Mesothelial cell of epicardium (in vitro differentiated cells): ENCODE measurements at places on chromosomes 16 and 17. TPM values are rescaled to one million over a fixed set of nuclear protein-coding genes. Genes with fewer than 3 reads are reported as not detected.

CCL1 gene
- total RNA-seq: not detected in 3 replicates

DNA sequence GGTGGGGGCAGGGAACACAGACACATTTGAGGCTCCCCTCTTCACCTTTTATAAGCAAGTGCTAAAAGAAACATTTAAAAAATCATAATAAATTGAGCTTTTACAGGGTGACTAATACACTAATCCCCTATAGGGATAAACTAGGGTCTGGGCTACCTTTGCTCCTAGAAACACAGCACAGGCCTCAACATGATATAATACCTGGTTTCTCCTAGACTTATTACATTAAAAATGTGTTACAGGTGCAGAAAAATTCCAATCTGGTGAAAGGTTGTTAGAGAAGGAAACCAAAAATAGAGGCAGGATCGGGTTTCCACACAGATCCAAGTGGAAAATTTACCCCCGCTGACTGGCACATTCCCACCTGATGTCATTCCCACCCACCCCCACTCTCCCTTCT lies 124.7 kb upstream of the NOG start:
- no peak overlapping the region for H3K4me3 ChIP-seq
- no peak overlapping the region for H3K27ac ChIP-seq
- H3K4me1 ChIP-seq: peaks cover 2% of the 10 kb centered on the region
- no peak for DNase-seq

DNA sequence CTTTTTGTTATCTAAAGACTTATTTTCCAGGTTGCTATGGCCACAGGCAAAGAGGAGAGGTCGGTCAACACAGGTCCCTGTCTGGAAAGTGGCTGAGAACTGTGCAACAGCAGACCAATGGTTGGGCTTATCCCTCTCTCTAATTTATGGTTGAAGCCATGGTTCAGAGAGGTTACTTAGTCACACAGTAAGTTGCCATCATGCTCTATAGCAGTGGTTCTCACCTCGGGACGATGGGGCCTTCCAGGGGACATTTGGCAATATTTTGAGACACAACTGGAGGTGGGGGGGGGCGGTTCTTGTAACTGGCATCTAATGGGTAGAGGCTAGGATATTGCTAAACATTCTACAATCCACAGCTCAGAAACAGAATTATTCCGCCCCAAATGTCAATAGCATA lies 842 bp upstream of the LDAF1 start:
- peaks cover 4% of the 10 kb centered on the region for H3K36me3 ChIP-seq
- no peak for DNase-seq
- no peak overlapping the region for H3K27ac ChIP-seq
- H3K4me1 ChIP-seq: peaks cover 20% of the 10 kb centered on the region

DNA sequence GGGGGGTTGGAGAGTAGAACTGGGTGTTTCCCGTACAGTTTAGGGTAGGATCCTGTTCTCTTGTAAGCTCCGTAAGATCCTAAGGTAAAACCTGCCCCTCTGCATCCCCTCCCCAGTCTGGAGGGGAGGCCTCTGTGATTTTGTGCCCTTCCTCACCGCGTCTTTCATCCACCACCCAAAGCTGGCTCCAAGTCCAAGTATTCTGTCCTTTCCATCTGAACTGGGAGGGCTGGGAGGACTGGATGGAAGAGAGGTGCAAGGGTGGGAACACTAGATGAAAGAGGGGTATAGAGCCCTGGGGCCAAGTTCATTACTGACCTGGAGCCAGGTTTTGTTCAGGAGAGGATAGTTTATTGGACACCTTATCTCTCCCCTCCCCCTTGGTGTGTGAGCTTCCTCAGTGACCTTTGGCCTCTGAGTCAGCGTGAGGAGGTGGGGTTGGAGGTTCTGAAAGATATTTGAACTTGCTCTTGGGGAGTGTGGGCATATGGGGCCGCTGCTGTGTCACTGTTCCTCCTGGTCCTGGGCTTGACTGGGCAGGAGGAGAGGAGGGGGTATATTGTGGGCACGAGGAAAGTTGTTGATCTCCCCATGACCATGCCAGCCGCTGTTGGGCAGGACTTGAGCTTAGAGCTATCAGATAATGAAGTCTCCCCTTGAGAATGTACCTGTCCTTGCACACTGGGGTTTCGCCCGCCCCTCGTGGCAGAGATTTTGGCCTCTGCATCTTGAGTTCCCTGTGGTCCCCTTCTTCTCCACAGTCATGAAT lies 1.6 kb downstream of the LASP1 start:
- H3K27ac ChIP-seq: peak overlapping the region; percentile 89
- H3K4me1 ChIP-seq: peaks cover 60% of the 10 kb centered on the region
- no peaks in the 10 kb centered on the region for H3K27me3 ChIP-seq
- no peaks in the 10 kb centered on the region for H3K36me3 ChIP-seq
- DNase-seq: no peak

PTGES3L gene
- total RNA-seq: 1.5 to 2.0 TPM (median 1.6 TPM) in 3 replicates

GRCh38 chr16:15779664-15780351 lies 77.0 kb downstream of the MYH11 start:
- H3K36me3 ChIP-seq: no peaks in the 10 kb centered on the region
- DNase-seq: no peak
- no peak overlapping the region for H3K27ac ChIP-seq

DNA sequence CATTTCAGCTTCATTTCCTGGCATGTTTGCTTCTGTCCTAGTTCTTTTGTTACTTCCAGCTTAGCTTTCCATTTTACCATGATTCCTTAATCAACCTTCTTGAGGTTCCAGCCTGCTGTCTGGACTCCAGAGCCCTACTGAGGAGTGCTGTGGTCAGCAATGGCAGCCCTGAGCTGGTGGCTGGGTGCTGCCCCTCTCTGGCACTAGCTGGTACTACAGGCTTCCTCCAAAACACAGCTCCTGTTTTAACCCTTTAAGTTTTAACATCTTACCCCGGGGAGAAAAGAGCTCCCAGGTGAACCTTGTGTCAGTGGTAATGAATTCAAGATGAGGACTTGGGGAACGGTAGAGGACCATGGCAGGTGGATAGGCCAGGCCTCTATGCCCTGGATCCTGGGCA lies 395.5 kb downstream of the TMEM114 start:
- H3K4me3 ChIP-seq: no peak overlapping the region
- no peak for DNase-seq
- no peaks in the 10 kb centered on the region for H3K36me3 ChIP-seq
- H3K27me3 ChIP-seq: peaks cover 3% of the 10 kb centered on the region
- no peaks in the 10 kb centered on the region for H3K4me1 ChIP-seq

PABPN1L gene
- total RNA-seq: 0.22 to 0.41 TPM (median 0.40 TPM) in 3 replicates

SMARCD2 gene
- total RNA-seq: 70.1 to 72.3 TPM (median 72.2 TPM) in 3 replicates

GRCh38 chr17:33363475-33363874 lies 70.4 kb upstream of the ASIC2 start:
- no peaks in the 10 kb centered on the region for H3K4me1 ChIP-seq
- H3K27me3 ChIP-seq: peaks cover 16% of the 10 kb centered on the region
- DNase-seq: no peak
- H3K36me3 ChIP-seq: no peaks in the 10 kb centered on the region
- no peak overlapping the region for H3K4me3 ChIP-seq

DNA sequence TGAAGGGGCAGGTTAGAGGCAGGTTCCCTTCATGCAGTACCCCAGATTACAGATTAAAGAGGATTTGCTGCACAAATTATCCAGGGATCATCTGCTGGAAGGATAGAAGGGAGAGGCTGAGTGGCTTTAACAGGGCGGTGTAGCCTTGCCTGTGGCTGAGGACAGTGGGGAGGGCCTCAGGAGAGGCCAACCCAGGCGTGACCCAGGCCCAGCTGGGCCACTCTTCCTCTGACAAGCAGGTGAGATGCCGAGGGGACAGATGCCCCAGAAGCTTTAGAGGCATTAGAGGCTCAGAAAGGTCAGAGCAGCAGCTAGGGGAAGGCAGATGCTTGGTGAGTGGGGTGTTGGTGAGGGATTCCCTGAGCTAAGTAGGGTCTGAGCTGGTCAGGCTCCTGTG lies 18.1 kb upstream of the MTMR4 start:
- H3K4me1 ChIP-seq: peaks cover 5% of the 10 kb centered on the region
- peak overlapping the region; percentile 67 for H3K4me3 ChIP-seq
- H3K27me3 ChIP-seq: peaks cover 71% of the 10 kb centered on the region
- no peak for DNase-seq
- no peak overlapping the region for H3K27ac ChIP-seq
- no peaks in the 10 kb centered on the region for H3K36me3 ChIP-seq

- no peak for DNase-seq
- no peak overlapping the region for H3K27ac ChIP-seq
- no peak overlapping the region for H3K4me3 ChIP-seq
- H3K36me3 ChIP-seq: no peaks in the 10 kb centered on the region
- H3K27me3 ChIP-seq: no peaks in the 10 kb centered on the region
- H3K4me1 ChIP-seq: no peaks in the 10 kb centered on the region
Measured at GRCh38 chr16:49140618-49141017, 141.0 kb downstream of the CBLN1 start.

SLC12A3 gene
- total RNA-seq: not detected in 3 replicates

TMEM256 gene
- total RNA-seq: 65.7 to 78.3 TPM (median 69.4 TPM) in 3 replicates

SULT1A3 gene
- total RNA-seq: 27.4 to 31.2 TPM (median 27.6 TPM) in 3 replicates

DNA sequence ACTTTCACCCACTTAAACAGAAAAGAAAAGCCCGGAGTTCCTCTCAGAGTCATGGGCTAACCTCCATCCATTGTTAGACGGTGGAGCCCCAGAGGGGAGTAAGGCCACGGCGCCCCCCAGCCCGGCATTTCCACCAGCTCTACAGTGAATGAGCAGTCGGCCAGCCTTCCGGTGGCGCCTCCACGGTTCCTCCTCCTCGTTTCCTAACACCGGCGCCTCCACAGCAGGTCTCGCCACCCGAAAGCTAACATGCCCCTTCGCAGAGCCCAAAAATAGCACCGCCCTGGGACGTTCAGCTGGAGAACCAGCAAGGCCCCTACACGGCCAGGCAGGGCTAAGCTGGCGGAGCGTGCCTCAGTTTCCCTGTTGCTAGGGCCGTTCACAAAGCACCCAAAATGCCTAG lies 858 bp downstream of the MMD start:
- H3K4me1 ChIP-seq: peaks cover 29% of the 10 kb centered on the region
- H3K27ac ChIP-seq: peak overlapping the region; percentile 80
- H3K27me3 ChIP-seq: peaks cover 1% of the 10 kb centered on the region
- DNase-seq: no peak

DNA sequence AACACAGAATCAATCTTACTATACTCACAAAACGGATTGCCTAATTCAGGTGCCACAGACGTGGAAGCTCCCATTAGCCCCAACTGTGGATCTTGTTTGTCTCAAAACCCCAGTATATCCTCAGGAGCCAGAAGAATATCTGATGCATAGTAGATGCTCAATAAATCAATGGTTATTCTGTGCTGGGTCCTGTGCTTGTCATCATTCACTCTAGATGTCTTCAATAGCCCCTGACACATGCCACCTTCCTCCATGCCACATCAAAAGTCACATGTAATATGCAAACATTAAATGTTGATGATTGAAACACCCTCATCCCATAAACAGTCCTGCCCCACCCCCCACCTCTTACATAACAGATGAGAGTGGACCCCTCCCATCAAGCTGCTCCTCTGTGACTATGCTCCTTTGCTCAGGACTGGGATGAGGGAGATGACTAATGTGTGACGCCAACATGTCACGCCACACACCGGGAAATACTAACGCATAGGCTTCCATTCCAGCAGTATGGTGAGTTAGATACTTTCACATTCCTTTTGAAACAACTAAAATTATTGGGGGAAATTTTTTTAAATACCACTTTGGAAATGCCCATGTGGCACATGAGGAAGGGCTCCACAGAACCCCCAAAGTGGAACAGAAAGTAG lies 267.6 kb upstream of the SDK2 start:
- no peak for DNase-seq
- peaks cover 75% of the 10 kb centered on the region for H3K27me3 ChIP-seq
- no peak overlapping the region for H3K27ac ChIP-seq
- peaks cover 5% of the 10 kb centered on the region for H3K4me1 ChIP-seq
- H3K4me3 ChIP-seq: no peak overlapping the region
- no peaks in the 10 kb centered on the region for H3K36me3 ChIP-seq

ADAP2 gene
- 0.36 to 2.3 TPM (median 1.9 TPM) in 3 replicates for total RNA-seq

DNA sequence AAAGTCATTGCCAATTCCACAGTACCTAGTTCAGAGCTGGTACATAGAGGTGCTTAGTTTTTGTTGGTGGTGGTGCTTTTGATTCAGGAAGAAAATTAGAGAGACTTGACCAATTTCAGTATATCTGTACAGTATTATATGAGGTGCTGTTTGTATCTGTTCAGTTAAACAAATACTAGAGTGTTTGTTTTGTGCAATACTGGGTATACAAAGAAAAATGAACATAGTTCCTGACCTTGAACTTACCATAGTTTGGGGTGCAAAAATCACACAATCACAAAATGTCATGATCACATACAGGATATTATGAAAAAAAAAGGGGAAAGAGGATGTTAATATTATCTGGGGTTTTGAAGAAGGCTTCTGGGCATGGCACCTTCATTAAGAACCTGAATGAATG lies 39.8 kb upstream of the GOT2 start:
- DNase-seq: no peak
- no peak overlapping the region for H3K27ac ChIP-seq
- no peaks in the 10 kb centered on the region for H3K4me1 ChIP-seq
- H3K4me3 ChIP-seq: no peak overlapping the region

PIGW gene
- 8.8 to 10.0 TPM (median 9.3 TPM) in 3 replicates for total RNA-seq

DNA sequence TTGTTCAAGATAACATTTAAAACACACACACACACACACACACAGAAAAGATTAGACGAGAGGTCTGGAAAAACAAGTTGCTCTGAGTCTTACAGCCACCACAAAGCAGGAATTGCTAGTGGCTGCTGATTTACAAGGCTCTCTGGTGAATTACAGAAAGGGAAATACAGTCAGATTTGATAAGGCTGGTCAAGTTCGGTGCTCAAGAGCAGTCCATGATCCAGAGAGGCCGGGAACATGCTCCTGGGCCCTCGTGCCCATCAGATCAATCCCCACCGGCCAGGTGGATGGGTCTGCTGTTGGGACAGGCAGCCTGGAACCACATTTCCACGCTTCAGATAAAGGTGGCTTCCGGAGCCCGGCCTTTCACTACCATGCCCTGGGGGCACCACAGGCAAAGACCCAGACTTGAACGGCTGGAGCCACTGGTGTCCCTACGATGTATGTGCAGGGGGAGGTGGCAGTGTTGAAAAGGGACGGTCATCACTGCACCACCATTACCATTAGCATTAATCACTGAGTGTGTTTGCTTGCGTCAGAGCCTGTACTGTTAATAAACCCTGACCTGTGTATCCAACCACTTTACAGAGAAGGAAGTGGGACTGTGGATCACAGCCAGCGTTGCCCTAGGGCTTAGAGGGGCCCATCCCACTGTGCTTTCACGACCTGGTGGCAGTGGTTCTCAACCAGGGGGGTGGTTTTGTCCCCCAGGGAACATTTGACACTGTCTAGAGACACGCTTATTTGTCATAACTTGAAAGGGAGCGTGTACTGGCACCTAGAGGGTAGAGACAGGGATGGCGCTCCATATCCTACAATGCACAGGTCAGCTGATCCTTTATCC lies 95.1 kb downstream of the XYLT1 start:
- no peaks in the 10 kb centered on the region for H3K27me3 ChIP-seq
- H3K36me3 ChIP-seq: no peaks in the 10 kb centered on the region
- no peak overlapping the region for H3K4me3 ChIP-seq
- DNase-seq: no peak
- peak overlapping the region; percentile 67 for H3K27ac ChIP-seq
- peaks cover 41% of the 10 kb centered on the region for H3K4me1 ChIP-seq

DNA sequence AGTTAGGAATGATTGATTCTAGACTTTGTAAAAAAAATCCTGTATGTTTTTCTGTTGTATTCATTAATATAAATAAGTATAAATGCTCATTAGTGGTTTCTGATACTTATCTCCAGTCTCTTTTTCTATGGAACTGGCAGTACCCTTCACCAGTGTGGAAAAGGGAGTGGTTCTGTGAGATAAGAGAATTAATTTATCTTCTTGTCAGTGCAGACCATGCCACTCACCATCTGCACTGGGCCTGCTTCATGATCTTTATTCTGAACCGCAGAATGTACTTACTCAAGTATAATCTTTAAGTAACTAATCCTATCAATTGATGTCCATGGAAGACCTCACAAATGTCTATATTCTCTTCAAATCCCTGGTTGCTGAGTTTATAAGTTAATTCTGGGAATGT lies 836.1 kb upstream of the CDH8 start:
- no peak overlapping the region for H3K4me3 ChIP-seq
- no peak for DNase-seq
- no peaks in the 10 kb centered on the region for H3K36me3 ChIP-seq
